ENCODE measurements at places on chromosomes 1 and 21. TPM values are rescaled to one million over a fixed set of nuclear protein-coding genes. Genes with fewer than 3 reads are reported as not detected.

The MAP3K7CL gene
- 3.5 TPM for total RNA-seq

The TMEM82 gene
- total RNA-seq: not detected

- H3K4me3 ChIP-seq: no peak overlapping the region
- H3K27ac ChIP-seq: no peak overlapping the region
- H3K36me3 ChIP-seq: no peaks in the 10 kb centered on the region
- no peak for DNase-seq
Measured at GRCh38 chr1:100703716-100704115, 15.8 kb upstream of the VCAM1 start.

DNA sequence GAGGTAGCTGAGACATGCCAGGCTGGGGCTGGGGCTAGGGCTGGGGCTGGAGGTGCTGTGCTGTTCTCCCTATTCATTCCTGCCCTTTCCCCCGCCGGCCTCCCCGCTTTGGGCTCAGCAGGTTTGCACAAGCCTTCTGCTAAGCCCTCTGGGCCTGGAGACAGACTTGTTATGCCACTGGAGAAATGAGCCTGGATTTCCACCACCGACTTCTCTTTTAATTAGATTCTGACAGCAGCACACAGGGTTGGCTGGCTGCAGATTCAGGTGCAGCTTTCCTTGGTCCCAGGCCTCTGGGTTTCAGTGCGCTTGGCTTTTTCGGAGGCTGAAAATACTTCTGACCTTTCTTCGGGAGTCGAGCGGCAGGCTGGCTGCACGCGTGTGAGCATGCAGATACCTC, 71.5 kb upstream of the ACTL8 start:
- DNase-seq: no peak
- no peak overlapping the region for H3K4me3 ChIP-seq
- no peaks in the 10 kb centered on the region for H3K27me3 ChIP-seq

DNA sequence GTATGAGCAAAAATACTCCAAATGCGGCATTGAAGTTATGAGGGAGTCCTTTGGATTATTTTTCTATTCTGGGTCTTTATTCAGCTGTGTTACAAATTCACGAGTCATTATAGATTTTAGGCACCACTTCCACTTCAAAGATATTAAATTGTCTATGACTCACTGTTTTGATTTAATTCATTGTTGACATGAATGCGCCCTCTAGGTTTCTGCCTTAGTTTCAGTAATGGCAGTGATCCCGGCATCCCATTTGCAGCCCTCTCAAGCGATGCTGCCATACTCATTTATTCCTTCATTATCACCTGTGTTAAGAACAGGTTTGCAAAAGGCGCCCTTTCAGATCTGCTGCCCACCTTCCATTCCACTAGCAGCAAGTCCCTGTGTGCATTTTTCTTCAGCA, 14.0 kb downstream of the RSPO1 start:
- no peaks in the 10 kb centered on the region for H3K36me3 ChIP-seq
- H3K4me3 ChIP-seq: no peak overlapping the region
- H3K27me3 ChIP-seq: no peaks in the 10 kb centered on the region
- DNase-seq: no peak
- no peaks in the 10 kb centered on the region for H3K4me1 ChIP-seq

The SPRR2F gene
- not detected for total RNA-seq

- H3K4me1 ChIP-seq: no peaks in the 10 kb centered on the region
- H3K27me3 ChIP-seq: no peaks in the 10 kb centered on the region
- H3K4me3 ChIP-seq: no peak overlapping the region
- no peak for DNase-seq
- H3K27ac ChIP-seq: no peak overlapping the region
Measured at GRCh38 chr1:108000620-108001111, 35.7 kb upstream of the VAV3 start.

Measured in upper lobe of left lung (tissue), 6 donors.